ENCODE measurements at places on chromosomes 2 and 18.

GRCh38 chr2:86304416-86304815 lies 33.0 kb downstream of the REEP1 start:
- no peak for DNase-seq

DNA sequence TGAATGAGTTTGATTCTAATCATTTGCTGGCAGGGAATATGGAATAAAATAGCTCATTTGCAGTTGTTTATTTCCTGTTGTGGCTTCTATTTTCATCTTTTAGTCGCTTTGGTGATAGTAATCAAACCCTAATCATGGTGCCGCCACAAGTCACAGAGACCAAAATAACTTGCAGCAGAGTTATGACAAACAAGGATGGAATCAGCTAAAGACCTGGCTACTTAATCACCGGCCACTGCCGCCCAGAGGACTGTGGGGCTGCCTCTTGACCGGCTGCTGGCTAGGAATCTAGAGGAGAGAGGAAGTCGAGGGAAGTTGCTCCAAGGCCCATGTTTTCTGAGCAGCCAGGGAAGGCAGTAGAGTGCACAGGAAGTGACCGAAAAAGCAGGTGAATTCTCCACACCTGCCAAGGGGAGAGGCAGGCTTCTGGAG lies 5.1 kb upstream of the SMAD7 start:
- no peak for DNase-seq

DNA sequence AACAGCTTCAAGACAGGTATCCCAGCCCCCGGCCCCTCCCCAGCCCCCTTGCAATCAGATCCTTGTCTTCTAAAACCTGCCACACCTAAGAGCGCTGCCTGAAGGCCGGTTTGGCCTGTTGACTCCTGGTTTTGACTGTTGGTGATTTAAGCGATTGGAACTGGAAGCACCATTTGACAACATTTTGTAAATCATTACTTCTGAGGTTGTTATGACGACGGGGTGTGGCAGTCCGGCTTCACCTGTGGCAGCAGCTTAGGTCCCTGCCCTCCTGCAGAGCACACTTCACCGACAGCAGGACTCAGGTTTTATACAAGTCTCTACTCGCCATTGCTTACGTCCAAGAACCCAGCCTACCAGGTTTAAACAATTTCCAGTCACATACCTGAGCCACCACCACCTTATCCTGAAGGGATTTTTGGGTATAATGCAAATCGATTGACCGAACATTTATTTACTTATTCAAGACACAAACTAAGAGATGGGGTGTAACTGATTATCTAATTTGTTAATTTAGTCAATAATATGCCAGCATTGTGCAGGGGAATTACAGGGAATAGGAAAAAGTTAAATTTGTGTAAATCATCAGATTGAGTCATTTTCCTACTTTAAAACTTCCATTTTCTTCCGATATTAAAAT lies 707 bp upstream of the DGUOK start:
- DNase-seq: no peak

GRCh38 chr18:59142274-59142673 lies 2.6 kb downstream of the SEC11C start:
- no peak for DNase-seq

- DNase-seq: no peak
These were observed 7.0 kb downstream of the KIF5C start for GRCh38 chr2:148882051-148882450.

DNA sequence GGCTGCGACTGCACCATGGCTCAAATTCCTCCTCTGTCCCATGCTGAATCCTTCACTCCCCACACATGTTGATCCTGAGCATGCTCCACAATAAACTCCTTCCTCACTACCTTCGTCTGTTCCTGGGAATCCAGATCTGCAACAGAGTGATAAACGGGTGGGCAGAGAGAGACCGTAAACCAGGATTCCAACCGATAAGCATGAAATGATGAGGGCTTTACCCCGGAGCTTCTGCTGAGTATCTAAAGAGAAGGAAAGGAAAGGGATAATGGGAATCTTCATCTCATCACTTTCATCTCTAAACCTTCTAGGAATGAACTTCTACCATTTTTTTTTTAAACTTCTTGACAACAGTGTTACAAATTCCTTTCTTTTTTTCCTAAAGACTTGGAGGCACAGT lies 329.3 kb upstream of the TNP1 start:
- no peak for DNase-seq

DNA sequence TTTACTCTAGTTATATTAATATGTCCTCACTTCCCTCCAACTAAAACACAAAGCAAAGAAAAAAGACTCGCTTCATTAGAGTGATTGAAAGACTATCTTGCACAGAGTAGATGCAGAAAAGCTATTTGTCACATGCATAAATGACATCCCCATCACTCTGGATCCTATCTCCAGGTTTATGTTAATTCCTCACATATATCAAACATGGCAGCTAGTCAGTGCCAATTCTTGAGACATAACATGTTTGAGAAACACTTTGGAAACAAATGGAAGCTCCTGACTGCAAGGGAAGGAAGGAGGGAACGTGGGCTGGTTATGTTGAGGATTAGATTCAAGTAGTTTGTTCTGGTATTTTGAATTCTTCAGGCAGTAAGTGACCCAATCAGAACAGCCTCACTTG lies 89.8 kb upstream of the BCL2L11 start:
- DNase-seq: no peak
